Anterior cingulate cortex (tissue), 58 donors: ENCODE measurements at places on chromosomes 2 and 18.

- DNase-seq: no peak
Observed at GRCh38 chr18:44246001-44246400, 434.7 kb upstream of the SETBP1 start.

DNA sequence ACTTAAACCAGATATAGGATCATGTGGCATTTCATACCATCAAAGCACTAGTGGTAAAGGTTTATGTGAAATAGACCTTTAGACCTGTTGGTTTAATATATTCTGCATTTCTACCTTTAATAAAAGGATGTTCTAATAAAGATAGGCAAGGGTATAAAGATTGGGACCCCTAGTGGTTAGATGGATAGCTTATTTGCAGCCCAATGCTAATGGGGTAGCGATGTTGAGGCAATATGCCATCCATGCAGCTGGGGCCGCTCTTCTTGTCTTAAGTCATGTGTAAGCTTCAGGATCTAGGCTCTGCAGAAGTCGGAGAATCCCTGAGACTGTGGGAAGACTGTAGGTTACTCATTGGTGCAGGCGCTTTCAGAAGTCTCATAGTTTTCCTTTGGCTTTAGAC is 114.9 kb downstream of the ICOS start:
- DNase-seq: no peak

DNA sequence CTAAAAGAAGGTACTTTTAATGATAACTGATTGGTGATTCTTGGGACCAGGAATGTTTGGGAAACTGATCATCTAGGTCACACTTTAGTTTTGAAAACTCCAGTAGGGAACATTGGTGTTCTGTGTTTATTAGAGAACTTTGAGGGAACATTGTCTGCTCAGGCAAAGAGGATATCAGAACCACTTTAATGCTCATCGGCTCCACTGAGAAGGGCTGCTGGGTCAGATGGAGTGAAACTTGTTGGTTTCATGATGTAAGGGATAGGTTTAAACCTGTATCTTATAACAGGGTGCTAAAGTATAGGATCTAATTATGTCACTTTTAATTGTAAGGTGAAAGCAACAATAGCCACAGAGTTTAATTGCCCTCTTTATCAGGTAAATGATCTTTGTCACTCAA is 14.2 kb upstream of the POLI start:
- no peak for DNase-seq

DNA sequence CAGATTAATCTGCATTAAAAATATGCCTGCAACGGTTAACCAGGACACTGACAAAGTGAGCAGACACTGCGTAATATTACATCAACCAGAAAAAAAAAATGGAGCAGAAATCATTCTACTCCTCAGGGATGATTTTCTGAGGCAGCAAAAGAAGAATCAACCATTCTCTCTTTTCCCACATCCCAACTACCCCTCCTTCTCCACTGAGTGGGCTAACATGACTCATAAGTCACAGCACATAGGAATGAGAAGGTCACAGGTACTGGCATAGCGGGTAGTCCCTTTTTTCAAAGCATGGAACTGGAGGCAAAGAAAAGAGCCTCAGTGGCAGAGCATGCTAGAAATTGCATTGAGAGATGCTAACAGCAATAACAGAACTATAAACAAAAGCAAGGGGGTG is 54.3 kb upstream of the TSPYL6 start:
- no peak for DNase-seq

DNA sequence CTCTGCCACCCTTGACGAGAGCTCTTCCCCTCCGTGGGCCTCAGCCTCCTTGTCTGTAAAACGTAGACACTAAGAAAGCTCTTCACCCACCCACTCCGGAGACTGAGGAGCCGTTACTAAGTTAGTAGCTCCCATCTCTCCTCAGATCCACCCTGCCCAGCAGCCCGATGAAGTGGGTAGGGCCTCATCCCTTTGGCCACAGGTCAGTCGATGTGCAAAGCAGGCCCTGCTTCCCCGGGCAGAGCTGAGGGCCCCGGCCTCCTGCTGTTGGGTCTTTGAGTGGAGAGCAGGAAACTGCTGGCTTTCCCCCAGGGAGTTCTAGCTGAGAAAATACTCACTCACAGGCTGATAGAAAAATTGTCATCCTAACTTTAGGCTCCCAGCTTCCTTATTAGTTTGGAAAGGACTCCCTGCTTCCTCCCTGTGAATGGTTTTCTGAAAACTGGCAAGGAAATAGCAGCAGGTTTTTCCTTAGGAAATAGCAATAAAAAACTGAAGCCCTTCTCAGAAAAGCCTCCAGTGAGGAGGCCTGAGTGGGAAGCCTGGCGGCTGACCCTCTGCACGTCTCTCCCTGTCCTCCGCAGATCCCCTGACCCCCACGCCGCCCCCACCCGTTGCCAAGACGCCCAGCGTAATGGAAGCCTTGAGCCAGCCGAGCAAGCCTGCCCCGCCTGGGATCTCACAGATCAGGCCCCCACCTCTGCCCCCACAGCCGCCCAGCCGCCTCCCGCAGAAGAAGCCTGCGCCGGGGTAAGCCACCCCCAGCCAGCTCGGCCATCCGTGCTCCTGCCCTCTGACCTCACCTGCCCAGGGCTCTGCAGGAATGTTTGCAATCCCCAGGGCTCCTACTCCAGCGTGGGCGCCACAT is 30.2 kb downstream of the ITGB1BP1 start:
- DNase-seq: no peak

DNA sequence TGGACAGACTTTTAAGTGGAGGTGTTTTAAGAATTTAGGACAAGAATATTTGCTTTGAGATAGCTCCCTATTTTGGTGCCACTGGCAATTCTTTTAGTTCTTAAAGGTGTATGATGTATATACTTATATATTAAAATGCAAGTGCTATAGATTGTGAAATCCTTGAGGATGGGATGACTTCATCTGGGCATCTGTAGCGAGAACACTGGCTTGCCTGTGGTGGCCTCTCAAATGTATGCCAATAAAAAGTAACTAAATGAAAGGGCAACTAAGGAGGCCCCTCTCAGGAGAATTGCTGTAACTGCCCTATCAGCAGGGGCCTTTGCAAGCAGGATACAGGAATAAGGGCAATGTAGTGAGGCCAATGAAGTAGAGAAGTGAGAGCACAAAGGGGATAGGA is 2.6 kb upstream of the THUMPD2 start:
- DNase-seq: no peak

DNA sequence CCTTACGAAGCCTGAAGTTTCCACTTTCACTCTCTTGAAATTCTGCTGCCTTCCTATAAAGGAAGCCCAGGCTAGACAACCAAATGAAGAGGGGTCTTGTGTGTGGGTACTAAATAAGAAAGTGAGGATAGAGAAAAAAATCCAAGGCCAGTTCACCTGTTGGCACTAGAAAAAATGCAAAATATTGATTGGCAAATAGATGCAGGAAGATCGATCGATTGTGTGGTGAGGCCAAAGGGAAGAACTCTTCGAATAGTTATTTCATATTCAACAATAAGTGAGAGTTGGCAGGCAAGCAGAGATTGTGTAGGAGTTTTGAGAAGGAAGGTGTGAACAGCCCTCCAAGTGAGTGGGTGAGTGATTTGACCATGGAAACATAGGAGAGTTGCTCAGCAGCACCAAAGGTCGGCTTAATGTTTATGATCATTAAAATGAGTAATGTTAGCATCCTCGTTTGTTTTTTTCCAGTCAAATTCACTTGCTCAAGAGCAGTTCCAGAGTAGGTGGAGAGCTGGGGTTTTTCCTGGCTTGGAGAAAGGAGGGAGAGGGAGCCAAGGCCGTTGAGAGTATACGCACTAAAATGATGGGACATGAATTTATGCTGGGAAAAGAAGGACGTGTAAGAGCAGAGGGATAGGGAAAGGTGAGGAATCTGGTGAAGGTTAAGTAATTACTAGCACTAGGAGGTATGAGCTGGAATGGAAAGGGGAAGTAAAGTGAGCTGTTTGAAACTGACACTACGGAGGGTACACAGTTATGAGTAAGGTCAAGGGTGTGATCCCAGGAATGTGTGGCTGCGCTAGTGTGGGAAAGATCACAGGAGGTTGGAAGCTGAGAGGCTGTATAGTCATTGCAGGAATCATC is 1.1 kb upstream of the NAPG start:
- DNase-seq: no peak

GRCh38 chr2:95734976-95735890 is 143.4 kb downstream of the TRIM43 start:
- DNase-seq: no peak

DNA sequence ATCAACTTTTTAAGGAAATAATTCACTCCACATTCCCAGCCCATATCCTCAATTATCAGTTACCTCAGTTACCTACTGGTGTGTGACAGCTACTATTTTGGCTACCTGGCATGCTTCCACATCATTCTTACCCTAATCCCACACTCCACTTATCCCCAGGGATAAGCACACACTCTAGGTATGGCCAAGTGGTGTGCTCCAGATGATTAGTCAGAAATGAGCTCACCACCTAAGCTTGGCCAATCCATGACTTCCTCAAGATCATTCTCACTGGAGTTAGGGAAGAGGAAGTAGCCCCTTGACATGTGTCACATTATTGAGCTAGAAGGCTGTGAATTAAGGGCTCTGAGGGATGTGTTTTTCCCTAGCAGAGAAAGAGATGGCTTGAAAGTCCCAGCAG is 20.9 kb upstream of the SMAD4 start:
- no peak for DNase-seq

DNA sequence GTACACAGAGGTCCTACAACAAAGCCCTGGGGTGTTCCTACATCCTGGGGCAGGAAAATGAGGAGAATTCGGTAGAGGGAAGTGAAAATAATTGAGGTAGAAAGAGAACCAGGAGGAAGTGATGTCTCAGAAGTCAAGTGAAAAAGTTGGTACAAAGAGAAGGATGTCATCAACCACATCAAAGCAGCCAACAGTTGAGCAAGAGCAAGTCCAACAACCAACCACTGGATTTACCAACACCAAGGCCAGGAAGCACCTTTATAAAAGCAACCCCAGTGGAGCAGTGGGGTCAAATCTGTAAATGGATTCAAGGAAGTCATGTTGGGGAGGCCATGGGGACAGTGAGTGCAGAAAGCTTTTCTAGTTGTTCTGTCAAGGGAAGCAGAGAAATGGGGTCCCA is 360.4 kb downstream of the ZNF516 start:
- DNase-seq: no peak

DNA sequence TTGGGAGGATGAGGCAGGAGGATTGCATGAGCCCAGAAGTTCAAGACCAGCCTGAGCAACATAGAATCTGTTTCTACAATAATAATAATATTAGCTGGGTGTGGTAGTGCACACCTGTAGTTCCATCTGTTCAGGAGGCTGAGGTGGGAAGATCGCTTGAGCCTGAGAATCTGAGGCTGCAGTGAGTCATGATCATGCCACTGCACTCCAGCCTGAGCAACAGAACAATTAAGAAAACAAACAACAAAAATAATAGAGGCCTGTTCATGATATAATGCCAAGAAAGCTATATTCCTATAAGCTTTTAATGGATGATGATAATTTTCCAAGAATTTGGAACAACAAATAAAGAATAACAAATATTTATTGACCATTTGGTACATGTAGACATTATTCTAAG is 6.9 kb upstream of the CCBE1 start:
- no peak for DNase-seq

GRCh38 chr2:37865640-37866039 is 59.4 kb upstream of the RMDN2 start:
- no peak for DNase-seq

DNA sequence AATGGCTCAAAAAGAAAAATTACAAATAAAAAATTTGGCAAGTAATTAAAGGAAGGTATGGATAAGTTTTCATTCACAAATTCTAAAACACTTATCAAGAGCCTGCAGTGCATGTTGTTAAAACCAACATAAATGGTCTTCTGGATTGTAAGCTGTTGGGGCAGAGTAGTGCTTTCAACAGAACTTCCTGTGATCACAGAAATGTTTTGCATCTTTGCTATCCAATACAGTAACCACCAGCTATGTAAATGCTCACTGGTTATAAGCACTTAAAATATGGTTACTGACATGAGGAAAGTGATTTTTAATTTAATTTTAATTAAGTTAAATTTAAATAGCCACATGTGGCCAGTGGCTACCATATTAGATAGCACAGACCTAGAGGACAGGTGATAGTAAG is 133.1 kb downstream of the NBAS start:
- no peak for DNase-seq
